ENCODE measurements at places on chromosomes 12 and 14.
A peak's percentile ranks its signal among the peaks of the same experiment; 100 is the strongest.

DNA sequence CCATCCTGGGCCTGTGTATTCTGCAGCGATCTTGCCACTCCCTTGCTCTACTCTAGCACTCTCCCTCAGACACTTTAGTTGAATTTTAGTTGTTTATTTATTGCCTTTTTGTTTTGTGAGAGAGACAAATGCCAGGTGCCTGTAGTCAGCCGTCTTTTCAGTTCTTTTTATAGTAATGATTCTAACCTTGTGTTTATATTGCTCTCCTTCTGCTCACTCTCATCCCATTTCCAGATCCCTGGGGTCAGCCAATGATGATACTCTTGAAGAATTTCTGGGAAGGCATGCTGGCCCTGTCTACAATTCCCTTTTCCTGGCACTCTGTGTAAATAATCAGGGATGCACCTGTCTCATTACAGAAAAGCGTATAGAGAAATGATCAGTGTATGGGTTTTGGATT is 334.1 kb upstream of the MIS18BP1 start:
- DNase-seq: no peak

GRCh38 chr12:26246483-26247164 is 51.3 kb downstream of the SSPN start:
- no peak for DNase-seq

- DNase-seq: no peak
Observed at GRCh38 chr14:68772761-68773381, 20.0 kb downstream of the ZFP36L1 start.

GRCh38 chr12:83505586-83505985 is 818.9 kb downstream of the TMTC2 start:
- no peak for DNase-seq

- DNase-seq: peak; percentile 73
Observed at GRCh38 chr12:128810182-128811127, 13.3 kb downstream of the SLC15A4 start.

- DNase-seq: no peak
Observed at GRCh38 chr14:72598306-72598705, 295.6 kb downstream of the DPF3 start.

DNA sequence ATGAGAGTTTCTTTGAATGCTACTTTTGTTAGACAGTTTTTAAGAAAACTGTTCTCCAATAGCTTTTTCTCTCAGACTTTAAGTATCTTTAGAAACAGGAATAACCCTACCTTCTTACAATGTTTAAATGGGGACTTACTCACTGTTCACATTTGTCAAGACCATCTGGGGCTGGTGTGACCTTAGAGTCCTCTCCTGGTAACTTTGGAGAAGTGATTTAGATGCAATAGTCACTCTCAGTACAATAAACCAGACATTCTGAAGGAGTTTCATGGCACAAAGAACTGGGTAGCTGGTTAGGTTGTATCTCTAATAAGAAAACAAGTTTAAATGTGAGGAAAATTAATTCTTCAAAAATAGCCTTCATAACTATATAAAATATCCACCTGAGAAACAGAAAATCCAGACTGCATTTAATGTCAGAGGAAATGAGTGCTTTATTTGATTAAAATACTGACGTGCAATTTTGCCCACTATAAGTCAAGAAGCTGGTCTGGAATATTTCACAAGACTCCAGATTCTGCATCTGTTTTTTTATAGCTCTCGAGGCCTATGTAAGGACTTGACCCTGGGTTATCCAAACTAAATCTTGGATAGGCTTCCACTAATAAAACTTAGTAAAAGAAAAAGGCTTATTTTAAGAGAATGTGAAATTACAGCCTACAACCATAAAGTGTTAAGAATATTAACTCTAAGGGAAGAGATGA is 108.7 kb downstream of the PTGER2 start:
- no peak for DNase-seq

DNA sequence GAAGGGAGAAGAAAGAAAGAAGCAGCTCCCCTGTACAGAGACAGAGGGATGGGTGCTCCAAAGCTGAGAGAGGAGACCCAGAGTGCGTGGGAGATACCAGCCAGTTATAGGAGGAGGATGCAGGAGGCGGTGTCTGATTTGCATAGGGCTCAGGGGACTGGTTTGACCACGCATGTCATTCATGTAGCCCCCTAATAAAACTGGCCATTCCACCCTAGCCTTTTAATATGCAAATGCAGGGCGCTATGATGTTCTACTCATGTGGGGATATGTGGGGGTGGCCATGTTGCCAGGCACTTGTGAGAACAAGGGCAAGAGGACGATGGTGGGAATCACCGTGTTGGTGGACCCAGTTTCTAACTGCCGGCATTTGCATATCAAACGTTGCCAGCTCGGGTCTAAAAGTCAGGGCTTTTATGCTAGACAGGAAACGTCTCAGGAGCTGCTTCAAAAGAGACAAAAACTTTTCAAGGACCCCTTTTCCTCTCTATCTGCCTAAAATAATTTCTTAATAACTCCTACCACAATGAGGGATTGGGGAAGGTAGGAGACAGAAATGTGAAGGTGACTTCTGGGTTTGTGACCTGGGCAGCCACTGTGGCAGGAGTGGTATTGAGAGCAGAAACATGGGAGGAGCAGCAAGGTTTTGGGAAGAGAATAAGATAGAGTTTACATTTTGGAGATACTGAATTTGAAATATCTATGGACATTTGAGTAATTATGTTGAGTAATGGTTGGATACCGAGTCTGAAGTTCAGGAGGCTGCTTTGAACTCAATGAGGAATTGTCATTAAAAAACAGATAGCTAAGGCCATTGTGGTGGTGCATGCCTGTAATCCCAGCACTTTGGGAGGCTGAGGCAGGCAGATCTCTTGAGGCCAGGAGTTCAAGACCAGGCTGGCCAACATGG is 2.2 kb upstream of the ATXN3 start:
- no peak for DNase-seq

DNA sequence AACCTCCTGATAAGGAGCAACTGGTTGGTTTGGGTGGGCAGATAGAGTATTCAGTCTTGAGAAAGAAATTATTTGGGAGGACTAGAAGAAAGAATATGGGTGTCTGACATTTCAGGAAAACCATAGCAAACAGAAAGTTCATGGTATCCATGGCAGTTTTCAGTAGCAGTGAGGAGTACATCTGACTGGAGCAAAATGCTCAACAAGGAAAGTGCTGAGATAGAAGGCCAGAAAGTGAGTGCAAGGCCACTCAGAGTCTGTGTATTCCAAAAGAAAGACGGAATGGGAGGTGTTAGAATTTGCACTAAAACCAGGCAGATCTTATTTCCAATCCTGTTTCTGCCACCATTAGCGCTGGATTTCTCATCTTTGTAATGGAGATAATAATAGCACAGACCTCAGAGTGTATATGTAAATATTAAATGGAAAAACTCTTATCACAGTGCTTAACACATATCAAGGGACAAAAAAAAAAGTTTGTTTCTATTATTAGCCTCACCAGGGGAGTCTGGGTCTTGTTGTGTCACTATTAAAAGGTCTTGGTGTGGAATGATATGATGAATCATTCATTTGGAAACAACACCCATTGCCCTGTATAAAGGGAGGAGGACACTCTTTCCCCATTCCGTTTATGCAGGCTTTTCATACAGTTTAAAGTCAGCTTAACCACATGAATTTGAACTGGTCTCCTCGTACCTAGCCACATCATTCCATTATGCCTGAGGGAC is 349.8 kb downstream of the IPO8 start:
- no peak for DNase-seq

- no peak for DNase-seq
Observed at GRCh38 chr14:64502887-64503433, 678 bp downstream of the ZBTB25 start.

DNA sequence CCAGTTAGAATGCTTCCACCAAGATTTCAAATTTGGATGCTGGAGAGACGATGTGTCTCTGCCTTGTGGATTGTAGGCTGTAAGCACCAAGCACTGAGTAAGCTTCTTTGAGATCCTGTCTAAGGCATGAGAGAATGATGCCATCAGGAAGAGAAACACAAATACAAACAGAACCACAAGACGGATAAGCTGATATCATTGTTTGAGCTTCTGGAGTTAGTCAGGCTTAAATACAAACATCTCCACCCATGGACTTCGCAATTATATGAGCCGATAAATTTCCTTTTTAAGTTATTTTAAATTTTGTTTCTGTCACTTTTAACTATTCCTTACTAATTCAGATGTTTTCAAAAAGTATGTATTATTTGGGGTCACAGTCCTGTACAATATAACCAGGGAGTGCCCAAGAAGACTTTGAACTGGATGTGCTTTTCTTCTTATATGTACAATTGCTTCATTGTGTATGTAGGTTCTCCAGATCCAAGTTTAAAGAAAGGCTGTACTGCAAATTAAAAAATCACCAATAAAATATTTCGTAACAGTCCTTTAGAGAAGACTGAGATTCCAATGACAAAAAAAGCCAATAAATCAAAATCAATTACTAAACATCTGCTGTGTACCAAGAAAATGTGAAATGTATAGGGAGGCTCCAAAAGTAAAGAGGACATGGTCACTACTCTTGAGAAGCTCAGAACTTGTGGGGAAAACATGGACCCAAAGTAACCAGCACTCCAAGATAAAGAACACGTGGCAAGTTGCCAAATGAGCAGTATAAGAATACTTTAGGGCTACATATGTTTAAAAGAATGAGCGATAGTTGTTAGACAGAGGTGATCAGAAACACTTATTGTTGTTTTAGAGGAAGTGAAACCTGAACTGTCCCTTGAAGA is 274.1 kb downstream of the ADAMTS20 start:
- peak; percentile 21 for DNase-seq

- DNase-seq: no peak
Observed at GRCh38 chr12:108447168-108447832, 67.8 kb upstream of the FICD start.

- DNase-seq: no peak
Observed at GRCh38 chr12:21323736-21324135, 11.0 kb downstream of the SLCO1A2 start.

DNA sequence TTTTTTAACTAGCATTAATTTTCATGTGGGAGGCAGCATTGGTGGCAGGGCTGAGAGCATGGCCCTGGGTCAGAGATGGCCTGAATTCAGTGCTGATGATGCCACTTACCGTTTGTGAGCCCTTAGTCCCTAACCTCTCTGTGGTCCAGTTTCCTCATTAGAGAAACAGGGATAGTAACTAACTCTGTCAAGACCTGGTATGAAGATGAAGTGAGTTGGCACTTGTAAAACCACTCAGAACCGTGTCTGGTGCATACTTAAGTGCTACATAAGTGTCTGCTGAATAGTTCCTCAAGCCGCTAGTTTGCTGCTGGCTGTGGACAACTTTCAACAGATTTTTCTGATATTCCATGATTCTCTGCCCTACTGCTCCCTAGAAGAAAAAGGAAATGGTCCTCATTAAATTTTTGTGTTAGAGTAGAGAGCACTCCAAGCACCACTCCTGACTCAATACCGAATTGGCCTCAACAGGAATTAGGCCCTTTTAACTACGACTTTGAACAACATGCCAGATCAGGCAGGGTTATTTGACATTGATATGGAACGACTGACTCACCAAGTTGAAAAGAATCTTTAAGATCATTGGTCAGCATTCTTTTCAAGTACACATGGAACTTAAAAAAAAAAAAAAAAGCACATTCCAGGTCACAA is 250.2 kb downstream of the ANO2 start:
- no peak for DNase-seq

DNA sequence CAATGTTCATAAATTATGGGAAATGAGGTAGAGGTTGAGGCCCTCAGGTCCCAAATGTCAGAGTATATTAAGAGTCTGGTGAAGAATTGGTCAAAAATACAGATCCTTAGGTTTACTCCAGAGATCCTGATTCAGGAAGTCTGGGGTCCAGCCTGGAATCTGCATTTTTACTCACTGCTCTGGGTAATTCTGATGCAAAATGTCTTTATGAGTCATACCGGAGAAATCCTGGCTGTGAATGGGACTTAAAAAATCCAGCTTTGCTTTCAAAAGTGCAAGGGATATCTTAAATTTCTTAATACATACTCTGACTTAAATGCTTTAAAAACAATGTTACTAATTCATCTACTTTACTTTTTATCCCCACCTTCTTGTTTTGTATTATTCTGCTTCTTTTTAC is 74.5 kb downstream of the FERMT2 start:
- DNase-seq: no peak

GRCh38 chr14:64704143-64704742 is at the start of gene PLEKHG3:
Gene PLEKHG3, plus strand, starts transcription at chr14:64704424. Its CDS starts 23,208 bp downstream, at chr14:64727632.
- peak; percentile 50 for DNase-seq

- no peak for DNase-seq
Observed at GRCh38 chr14:63730659-63731058, 2.8 kb upstream of the SGPP1 start.

DNA sequence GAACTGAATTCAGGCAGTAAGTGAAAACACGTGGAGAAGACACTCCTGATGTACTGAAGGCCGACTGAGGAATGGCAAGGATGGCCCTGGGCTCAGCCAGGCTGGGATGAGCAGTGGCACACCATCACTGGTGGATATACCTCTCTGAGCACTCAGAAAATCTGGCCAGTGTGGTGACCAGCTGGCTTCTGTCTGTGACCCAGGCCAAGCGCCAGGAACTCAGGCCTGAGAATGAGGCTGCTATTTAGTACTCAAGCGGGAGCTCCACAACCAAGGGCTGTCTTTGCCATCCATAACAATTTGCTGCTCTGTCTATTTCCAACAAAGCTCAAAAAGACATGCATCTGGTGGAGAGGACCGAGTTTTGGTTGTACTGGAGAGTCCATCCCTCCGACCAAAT is 586.3 kb downstream of the BCL11B start:
- no peak for DNase-seq

- no peak for DNase-seq
Observed at GRCh38 chr12:67681105-67681778, 32.7 kb downstream of the DYRK2 start.

DNA sequence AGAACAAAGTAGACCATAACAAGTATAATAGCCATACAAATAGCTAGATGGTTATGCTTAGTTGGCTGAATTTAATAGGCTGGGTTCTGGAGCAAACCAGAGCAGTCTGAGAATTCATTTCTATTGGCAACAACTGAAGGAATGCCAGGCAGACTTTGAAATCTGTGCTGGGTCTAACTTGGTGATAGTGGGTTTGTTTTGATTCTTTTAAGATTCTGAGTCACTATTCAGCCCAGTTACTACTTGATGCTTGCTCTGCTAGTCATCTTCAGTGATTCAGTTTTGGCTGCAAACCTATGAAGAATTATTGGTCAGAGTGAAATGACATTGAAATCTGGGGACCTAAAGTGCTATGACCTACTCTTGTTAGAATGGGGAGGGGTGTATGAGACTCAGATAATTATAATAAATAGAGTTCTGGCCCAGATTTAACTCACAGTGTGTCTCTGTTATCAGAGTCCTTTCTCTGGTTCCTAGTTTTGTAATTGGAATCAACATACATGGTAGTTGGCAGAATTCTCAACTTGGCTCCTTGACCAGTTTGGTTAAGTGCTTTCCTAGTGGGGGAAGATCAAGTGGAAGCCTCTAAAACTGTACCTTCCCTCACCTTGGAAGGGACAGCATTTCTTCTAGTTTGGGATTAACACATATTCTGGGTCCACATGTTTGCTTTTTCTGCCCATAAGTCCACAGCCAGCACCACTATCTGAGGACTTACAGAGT is 43.5 kb downstream of the MNAT1 start:
- DNase-seq: no peak

Measured in GM13977 (cell line).